Activated naive CD4-positive, alpha-beta T cell (primary cell): ENCODE measurements at places on chromosomes 7 and 10.

- no peak for DNase-seq
Measured at GRCh38 chr10:125411724-125412123, 251.4 kb upstream of the CTBP2 start.

GRCh38 chr10:122381680-122382079 is 7.2 kb downstream of the PLEKHA1 start:
- DNase-seq: no peak

DNA sequence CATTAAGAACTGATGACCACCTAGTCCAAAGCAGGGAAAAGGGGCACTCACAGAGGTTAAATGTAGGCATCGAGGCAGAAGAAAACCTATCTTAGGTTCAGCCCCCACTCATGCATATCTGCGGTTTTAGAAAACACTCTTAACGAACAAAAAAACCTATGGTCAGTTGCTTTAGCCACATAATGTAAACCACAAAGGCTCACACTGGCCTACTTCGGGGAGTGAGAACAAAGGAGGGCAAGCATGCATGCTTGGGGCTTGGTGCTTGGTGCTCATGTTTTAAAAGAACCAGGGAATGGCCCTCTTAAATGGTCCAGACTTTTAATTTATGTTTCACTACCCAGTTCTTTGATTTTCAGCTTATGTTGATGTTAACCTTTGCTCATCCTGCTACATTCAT is 14.2 kb downstream of the INSYN2A start:
- DNase-seq: no peak

- DNase-seq: no peak
Measured at GRCh38 chr7:27149842-27150567, 2.4 kb downstream of the HOXA3 start.

DNA sequence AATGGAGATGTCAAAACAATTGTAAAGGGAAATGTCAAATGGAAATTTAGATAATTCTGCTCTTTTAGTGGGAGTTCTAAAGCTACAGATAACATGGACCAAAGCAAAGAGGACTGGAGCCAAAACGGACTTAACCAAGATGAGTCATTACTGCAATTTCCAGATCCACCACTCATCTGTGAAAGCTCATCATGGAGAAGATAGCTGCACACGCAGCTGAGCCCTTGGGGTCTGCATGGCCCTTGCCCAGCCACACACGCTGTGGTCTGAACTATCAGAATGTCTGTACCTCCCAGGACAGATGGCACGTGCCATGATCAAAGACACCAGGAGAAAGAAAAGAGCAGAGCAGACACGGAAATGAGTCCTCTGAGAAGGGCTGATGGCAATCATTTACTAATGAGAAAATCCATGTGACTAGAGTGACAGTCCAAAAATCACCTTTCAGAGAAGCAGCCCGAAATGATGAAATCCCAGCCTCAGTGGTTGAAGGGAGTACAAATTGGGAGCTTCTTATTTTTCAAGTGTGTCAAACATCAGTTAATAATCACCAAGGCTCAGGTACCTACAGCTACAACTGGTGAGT is 177.9 kb upstream of the MGMT start:
- DNase-seq: no peak

- DNase-seq: no peak
Measured at GRCh38 chr7:32462977-32463376, 27.2 kb downstream of the LSM5 start.

- DNase-seq: no peak
Measured at GRCh38 chr7:101614098-101614938, 14.8 kb downstream of the MYL10 start.

DNA sequence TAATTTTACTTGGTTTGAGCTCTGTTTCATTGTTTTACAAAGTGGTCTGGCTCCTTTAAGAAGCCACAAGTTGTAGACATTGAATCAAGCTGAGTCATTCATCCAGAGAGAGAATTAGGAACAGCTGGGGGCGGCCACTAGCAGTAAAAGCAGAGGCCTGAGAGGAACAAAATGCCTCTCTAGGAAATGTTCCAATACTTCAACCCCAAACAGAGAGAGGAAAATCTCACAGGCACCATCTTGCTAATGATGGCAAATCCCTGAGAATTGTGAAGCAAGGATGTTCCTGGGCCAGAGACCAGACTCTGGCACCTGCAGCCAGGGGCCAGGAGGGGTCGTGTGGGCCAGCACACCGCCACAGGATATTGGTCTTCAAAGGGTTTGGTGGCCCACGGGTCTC is 26.5 kb upstream of the TRIL start:
- no peak for DNase-seq

- no peak for DNase-seq
Measured at GRCh38 chr7:92915348-92915747, 79.0 kb upstream of the CDK6 start.

DNA sequence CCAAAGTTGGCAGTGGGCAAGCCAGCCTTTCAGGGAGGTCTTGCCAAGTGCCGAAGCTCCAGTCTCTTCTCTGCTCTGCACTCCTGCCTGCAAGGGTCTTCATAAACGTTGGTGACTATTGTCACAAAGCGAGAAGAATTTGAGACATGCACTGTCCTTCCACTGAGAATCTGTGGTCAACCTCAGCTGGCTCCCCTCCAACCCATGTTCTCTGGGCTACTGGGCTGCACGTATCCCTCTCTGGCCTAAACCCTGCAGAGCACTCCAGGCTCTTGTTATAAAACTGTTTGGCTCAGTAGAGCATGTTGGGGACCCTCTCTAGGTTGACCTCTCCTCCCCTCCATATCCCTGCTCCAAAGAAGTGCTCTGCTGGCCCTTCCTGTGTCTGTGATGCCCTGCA is 260.4 kb upstream of the NFE2L3 start:
- no peak for DNase-seq

GRCh38 chr10:48412081-48412480 is 105.6 kb downstream of the MAPK8 start:
- no peak for DNase-seq

DNA sequence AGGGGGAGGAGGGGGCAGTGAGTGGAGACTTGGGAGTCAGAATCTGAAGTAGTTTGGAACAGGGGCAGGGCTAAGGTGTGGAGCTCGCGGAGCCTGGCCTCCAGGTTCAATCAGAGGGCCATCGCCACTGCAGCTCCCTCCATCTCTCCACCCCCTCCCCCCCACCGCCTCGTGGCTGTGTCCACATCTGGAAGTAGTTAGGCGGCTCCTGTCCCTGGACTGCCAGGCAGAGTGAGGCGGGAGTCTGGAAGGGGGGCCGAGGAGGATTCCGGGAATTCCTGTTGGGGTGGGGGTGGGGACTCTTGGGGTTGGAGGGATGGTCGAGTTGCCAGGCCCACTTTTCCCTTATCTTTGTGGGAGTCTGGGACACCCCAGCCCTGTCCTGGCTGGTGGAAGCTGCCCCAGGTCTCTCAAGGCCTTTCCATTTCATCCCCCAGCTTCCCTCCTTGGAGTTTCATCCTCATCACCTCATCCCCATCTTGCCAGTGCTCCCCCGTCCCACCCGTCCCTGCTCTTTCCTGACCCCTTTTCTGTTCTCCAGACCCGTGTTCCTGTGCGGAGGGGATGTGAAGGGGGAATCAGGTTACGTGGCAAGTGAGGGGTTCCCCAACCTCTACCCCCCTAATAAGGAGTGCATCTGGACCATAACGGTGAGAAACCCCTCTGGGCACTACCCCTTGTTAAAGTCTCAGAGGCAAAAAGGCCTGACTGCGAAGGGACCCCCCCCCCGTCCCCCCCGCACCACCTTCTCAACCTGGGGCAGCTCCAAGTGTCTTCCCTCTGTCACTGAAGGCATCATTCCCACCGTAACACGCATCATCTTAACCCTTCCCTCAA is 944 bp downstream of the PCOLCE start:
- no peak for DNase-seq

- DNase-seq: no peak
Measured at GRCh38 chr7:29053105-29053872, 93.0 kb downstream of the CPVL start.

GRCh38 chr7:114653364-114654088 is 238.9 kb downstream of the FOXP2 start:
- no peak for DNase-seq

- DNase-seq: no peak
Measured at GRCh38 chr7:143487566-143487965, 9.9 kb downstream of the TAS2R41 start.
